ENCODE measurements at places on chromosomes 1 and 21.

DNA sequence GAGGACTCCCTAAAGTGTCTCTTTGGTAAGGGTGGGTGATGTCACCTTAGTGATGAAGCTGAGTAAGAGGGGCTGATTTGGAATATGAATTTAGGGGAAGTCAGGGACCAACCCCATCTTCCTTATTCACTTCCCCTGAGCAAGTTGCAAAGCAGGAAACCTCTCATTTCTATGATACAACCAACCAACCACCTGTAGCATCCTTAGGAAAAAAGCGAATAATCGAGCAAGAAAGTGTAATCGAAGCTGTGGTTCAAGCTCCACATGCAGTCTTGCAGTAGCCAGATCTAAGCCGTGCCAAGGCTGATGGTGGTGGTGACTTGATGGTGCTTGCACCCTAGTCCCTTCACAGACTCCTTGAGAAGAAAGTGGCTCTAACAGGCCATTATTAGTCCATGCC, 3.2 kb downstream of the TEX35 start:
- no peak for DNase-seq

GRCh38 chr1:79839882-79840281, 833.4 kb upstream of the ADGRL4 start:
- no peak for DNase-seq

GRCh38 chr21:37565530-37566223, 199.1 kb downstream of the DYRK1A start:
- DNase-seq, result no peak

DNA sequence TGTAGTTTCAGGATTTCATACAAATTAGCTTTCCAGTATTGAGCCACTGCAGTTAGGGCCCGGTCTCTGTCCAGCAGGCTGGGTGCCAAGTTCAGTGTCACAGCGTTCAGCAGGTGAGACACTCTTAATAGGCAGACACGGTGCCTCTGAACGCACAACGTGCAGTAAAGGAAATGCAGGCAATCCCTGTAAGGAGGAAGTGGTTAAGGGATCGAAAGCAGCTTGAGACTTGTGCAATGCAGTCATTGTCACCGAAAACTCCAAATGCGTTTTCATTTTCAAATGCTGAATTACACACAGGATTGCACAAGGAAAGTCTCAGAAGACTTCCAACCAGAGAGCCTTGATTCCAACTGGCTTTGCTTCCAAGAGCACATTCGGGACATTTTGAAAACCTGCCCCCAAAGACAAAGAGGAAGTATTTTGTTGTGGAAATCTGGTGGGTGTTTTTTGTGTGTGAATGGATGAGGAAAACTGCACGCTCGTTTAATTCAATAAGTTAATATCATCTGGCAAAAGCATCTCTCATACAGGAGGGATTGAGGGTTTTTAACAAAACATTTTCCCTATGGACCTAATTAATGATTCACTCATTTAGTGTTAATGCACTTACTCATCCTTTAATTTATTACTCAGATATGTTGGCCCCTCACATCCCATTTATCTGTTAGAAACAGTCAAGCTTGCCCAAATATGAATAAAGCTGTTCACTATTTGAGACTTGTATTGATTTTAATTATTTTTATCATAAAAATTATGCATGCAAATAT, 61.6 kb downstream of the PTGS2 start:
- DNase-seq, result peak; percentile 60

DNA sequence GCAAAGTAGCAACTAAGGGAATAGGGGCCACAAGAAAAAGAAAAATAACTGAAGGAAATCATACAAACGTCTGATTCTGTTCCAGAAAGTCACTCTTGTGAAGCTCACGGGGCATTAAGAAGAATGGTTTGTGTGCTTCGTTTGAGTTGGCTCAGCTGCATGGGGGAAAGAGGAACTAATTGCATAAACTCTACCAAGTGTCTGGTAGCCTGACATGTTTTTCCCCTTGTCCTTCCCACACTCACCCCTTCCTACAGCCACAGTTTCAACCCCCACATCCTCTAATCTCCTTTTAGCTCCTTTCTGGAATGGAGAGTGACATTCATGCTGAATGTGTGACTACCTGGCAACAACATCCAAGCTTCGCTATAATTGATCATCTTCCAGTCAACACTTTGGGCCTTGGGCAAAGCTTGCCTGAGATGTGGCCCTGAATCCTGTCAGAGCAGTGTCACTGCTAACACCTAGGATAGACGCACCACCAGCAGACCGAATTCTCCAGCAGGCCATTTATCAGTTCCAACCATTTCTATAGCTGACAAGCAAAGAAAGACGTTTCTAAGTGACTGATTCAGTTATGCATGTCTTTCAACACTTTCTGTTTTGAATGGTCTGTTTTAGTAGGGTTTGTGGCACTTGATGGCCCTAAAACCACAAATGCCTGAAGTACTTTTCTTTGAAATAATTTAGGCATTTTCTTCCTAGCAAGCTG, 439.6 kb downstream of the TTLL7 start:
- no peak for DNase-seq

DNA sequence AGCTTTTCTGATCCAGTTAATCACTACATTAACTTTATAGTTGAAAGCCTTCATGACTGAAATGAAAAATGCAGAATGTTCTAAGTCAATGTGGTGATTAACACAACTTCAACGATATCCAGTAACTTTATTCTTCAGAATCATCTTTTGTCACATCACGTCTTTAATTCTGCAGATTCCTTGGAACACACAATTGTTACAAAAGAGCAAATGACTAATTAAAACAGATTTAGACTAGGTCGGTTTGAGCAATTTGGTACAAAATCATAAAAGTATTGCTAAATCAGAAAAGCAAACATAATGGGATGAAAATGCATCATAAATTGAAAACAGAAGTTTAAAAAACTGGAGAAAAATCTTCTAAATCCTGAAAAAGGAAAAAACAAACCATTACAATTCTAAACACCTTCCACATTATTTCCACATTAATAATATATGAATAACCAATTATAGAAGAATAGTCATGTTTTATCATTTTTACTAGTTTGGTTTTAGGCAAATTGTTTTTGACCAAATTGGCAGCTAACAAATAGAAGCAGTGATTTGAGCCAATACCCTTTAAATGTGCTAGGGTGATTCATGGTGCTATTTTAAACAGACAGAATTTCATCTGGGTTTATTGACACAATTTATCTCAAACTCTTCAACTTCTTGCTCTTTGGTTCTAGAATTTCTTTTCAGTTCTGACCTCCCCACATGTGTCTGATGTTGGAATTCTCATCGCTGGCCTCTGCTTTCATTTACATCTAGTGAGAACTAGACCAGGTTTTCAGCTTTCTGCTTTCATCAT, 468.1 kb upstream of the PTBP2 start:
- DNase-seq, result no peak

DNA sequence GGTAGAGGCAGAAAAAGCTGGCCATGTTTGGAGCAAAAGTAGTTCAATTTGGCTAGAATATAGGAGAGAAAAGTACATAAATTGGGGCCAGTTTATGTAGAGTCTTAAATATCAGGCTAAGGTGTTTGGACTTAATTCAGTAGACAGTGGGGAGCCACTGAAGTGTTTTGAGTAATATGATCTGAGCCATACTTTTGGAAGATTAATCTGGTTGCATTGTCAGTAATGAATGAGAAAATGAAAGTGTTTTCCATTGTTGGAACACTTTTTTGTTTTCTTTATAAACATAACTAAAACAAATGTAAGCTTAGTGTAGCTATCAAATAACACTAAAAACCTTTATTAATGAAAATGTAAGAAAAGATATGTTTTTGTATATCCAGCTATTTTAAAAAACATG, 42.1 kb downstream of the POU2F1 start:
- DNase-seq, result no peak

- DNase-seq, result no peak
Observed at GRCh38 chr21:26949830-26950229, 17.1 kb downstream of the ADAMTS5 start.

- DNase-seq, result no peak
Observed at GRCh38 chr1:47729685-47730084, 267.5 kb downstream of the TRABD2B start.

GRCh38 chr21:33196941-33197374, 32.8 kb upstream of the IFNAR2 start:
- peak; percentile 66 for DNase-seq

GRCh38 chr1:114286960-114287359, 133.3 kb upstream of the SYT6 start:
- no peak for DNase-seq

DNA sequence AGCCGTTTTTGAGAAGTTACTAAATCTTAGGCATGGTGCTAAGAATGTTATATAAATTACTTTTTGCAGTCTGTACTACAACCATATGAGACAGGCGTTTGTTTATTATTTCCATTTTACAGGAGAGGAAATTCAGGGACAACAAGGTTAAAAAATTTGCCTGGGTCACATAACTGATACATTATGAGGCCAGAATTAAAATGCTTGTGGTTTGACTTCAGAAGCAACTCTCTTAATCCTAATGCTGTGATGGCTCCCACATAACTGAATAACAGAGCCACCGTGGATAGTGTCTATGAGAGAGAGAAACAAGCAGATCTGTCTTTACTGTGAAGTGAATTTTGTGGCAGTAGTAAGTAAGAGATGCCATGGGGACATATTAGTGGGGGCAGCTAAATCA, 184.9 kb downstream of the NCAM2 start:
- no peak for DNase-seq

- DNase-seq, result no peak
Observed at GRCh38 chr1:15218287-15219279, 28.4 kb upstream of the FHAD1 start.

DNA sequence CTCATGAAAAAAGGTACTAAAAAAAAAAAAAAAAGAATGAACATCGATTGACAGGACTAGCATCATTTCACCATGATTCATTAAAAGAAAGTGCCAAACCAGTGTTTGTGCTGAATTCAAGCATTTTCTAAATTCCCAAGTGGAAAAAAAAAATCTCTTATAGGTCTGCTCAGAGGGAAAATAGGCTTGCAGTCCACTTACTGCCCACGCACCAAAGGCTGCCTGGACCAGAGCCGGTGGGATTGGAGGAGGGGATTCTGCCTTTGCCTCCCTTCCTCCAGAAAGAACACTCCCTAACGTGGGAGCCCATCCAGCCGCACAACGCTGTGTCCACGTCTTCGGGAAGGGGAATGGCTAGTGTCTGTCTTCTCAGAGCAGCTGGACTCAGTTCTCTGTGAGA, 5.5 kb upstream of the TRAPPC10 start:
- DNase-seq, result no peak

- DNase-seq, result no peak
Observed at GRCh38 chr1:117673405-117673804, 67.6 kb downstream of the TENT5C start.

GRCh38 chr1:234565132-234565531, 44.8 kb downstream of the IRF2BP2 start:
- DNase-seq, result no peak

- DNase-seq, result no peak
Observed at GRCh38 chr1:72662918-72663317, 380.6 kb upstream of the NEGR1 start.

DNA sequence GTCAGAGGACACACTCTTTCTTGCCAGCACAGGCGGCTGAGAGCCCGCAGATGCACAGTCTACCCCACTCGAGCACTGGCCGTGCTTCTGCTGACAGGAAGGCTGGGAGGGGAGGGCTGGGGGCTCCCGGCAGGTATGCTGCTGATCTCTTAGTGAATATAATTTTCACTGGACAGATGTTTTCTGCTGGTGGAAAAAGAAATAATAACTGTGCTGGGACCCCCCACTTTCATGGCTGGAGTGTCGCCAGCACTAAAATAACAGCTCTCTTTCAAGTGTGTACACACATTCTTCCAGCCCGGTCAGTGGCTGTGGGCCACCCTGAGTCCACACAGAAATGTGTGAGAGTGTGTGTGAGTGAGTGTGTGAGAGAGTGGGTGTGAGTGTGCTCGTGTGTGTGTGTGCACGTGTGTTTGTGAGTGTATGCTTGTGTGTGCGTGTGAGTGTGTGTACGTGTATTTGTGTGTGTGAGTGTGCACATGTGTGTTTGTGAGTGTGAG, 167.7 kb upstream of the USP24 start:
- no peak for DNase-seq

DNA sequence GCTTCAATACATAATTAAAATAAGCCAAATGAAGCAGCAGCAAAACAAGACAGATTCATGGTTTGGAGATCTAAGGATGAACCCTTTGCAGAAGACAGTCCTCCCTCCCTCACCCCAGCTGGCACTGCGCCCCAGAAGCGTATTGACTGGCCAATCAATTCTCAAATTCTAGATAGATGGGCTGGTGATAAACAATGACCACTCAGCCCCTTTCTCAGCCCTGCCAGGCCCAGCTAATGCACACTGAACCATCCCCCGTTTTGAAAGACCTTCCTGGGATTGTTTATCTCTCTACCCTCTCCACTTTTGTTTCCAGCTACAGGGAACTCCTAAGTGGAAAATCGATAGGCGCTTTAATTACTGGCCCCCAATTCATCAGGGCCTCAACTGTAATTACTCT, 29.0 kb downstream of the TNR start:
- no peak for DNase-seq

GRCh38 chr1:92804721-92805201, 19.9 kb upstream of the EVI5 start:
- peak; percentile 12 for DNase-seq

GRCh38 chr1:233356705-233356987, 29.1 kb downstream of the MAP3K21 start:
- DNase-seq, result no peak

DNA sequence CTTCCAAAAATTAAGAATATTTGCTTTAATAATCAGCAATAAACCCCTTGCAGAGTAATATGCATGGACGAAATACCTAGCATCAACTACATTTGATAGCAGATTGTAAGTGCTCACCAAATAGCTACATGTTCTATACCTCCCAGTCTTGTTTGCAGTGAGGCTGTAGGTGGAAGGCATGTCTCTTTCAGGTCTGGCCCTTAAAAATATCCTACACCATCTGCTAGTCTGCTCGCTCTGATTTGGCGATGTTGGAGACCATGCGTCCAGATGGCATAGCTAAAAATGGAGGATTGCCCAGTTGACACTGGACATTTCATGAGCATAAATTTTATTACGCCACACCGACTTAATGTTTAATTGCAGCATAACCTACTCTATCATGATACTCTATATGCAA, 47.1 kb downstream of the SSX2IP start:
- no peak for DNase-seq

- no peak for DNase-seq
Observed at GRCh38 chr1:209323743-209324142, 259.8 kb upstream of the CAMK1G start.

DNA sequence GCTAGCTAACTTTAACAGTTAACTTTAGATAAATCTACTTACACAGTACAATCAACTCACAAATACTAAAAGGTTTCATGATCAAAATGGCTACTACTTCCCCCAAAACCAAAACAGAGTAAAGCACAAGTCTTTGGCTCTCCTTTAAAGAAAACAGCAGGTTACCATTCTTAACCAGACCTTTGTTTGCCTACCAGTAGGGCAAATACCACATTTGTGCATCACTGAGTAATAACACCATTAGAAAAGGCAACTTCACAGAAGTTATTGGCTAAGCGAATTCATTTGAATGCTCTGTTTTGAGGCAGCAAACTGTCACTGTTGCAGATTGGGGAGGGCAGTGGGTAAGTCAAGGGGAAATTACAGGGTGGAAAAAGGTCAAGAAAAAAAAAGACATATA, 17.3 kb upstream of the SERPINC1 start:
- DNase-seq, result no peak

GRCh38 chr1:4699376-4700301, 45.2 kb downstream of the AJAP1 start:
- DNase-seq, result no peak

Data from activated CD4-positive, alpha-beta memory T cell treated with anti-CD3 and anti-CD28 coated beads for 36 hours (primary cell).